Endothelial cell (in vitro differentiated cells): ENCODE measurements at places on chromosomes 4 and X.

- DNase-seq: no peak
Measured at GRCh38 chr4:40550948-40551462, 78.7 kb downstream of the RBM47 start.

- DNase-seq: no peak
Measured at GRCh38 chr4:52095374-52095773, 44.3 kb downstream of the SPATA18 start.

DNA sequence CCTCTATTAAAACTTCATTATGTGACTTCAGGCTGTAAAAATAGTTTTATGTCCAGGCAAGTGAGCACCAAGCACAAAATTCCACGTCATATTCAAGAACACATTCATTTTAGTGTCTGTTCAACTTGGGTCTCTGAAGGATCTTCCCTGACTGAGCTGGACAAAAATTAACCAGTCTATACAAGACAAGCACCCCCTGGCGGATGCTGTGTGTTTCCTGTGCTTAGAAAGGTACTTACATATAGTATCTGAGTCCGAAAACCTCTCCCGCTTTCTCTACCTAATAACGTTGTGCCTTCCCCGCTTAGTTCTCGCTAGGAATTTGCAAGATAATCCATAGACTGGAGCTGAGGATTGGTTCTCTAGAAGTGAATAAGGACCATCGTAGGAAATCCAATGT is 2214.5 kb upstream of the TENM3 start:
- DNase-seq: peak; percentile 58

GRCh38 chrX:138931212-138931611 is 219.7 kb upstream of the FGF13 start:
- no peak for DNase-seq

- no peak for DNase-seq
Measured at GRCh38 chrX:153908219-153908860, 3.9 kb downstream of the AVPR2 start.

- DNase-seq: peak; percentile 33
Measured at GRCh38 chrX:102712981-102713625, 855 bp downstream of the GPRASP2 start.

DNA sequence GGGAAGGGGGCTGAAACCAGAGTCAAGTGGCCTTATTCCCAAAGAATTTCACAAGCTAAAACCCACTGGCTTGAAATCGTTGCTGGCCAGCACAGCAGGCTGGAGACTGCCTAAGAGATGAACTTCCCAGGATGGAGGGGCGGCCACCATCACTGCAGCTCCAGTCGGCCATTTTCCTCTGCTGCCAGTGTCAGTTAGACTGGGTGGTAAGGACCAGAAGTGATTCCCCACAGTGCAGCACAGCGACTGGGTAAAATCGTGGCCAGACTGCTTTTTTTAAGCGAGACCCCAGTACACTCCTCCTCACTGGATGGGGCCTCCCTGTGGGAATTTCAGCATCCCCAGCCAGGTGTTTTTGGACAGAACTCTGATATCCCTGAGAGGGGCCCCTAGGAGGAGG is 428.0 kb downstream of the SPIN4 start:
- DNase-seq: no peak

DNA sequence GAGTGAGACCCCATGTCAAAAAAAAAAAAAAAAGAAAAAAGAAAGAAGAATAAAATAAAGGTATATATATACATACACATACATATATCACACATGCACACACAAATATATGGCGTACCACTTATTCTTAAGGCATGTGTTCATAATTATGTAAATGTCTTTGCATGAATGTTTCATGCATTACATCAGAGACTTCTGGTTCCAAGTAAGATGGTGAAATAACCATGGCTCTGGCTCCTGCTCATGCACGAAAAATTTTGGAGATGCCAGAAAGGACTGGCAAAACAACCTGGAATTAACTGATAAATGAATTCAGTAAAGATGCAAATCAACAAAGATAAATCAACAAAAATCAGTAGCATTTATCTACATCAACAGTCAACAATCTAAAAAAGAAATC is 19.7 kb upstream of the FHIP1A start:
- no peak for DNase-seq
